Glutamatergic neuron (in vitro differentiated cells): ENCODE measurements at places on chromosomes 7 and 10.

- no peak for DNase-seq
Measured at GRCh38 chr10:34420795-34421194, 394.3 kb downstream of the PARD3 start.

DNA sequence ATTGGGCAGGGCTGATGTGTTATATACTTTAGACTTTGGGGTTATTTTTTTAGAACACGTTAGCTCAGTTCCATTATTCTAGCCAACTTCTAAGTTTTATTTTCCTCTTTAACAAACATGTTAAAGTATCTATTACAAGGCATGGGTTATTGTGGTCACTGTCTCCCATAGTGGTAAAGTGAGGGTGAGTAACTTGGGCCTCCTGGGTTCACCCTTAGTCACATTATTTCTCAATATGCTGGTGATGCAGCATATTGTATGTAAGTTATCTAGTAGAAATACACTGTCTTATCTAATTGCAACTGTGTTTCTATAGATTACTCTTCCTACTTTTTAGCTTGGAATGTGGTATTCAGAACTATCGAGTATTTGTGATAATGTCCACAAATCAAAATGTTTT lies 65.9 kb downstream of the BBS9 start:
- no peak for DNase-seq

DNA sequence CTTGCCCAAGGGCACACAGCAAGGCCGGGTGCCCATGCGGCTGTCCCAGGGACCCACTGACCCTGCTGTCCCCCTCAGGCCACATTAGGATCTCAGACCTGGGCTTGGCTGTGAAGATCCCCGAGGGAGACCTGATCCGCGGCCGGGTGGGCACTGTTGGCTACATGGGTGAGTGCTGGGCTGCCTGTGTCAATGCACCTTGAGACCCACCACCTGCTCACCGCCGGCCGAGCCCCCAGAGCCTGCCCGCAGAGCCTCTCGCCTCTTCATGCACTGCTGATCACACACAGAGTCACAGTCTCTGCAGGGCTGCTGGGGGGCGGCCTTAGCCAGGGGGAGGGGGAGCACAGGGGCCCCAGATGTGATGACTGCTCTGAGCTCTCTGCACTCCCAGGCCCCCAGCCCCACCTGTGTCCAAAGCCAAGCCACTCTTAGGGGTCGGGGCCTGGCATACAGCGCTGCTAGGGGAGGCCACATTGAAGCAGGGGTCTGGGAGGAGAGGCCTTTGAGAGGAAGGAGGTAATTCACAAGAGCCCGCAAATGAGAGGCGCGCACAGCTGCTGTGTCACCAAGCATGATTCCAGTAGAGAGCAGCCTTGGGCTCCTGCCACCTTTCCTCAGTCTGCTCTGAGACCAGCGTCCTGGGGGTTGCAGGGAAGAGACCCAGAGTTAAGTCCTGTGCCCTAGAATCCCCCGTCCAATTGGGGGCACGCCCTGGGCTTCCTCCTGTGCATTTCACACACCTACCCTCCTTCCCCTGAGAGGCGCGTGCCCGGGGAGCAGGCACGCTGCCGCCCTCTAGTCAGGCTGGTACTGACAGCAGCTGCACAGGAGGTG lies 100.4 kb downstream of the RGS10 start:
- no peak for DNase-seq

GRCh38 chr7:139494835-139495579 lies 11.5 kb upstream of the KLRG2 start:
- DNase-seq, result no peak

- DNase-seq, result no peak
Measured at GRCh38 chr10:70593513-70593890, 9.0 kb downstream of the PRF1 start.

GRCh38 chr10:79552143-79552542 lies 8.1 kb downstream of the SFTPA2 start:
- DNase-seq, result no peak

DNA sequence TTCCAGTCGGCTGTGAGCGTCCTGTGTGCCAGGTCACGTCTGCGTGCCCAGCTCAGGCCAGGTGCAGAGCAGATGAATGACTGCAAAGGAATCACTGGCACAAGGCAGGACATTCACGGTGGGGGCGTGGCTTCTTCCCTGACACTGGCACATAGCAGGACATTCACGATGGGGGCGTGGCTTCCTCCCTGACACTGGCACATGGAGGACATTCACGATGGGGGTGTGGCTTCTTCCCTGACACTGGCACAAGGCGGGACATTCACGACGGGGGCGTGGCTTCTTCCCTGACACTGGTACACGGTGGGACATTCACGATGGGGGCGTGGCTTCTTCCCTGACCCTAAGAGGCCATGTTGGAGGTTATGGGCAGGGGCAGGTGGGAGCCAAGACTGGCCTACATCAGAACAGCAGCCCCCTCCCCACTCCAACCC lies 64.3 kb downstream of the MYL10 start:
- DNase-seq, result no peak

- no peak for DNase-seq
Measured at GRCh38 chr10:123720536-123720935, 54.4 kb downstream of the GPR26 start.

GRCh38 chr10:119278126-119278709 lies 70.8 kb downstream of the GRK5 start:
- no peak for DNase-seq

DNA sequence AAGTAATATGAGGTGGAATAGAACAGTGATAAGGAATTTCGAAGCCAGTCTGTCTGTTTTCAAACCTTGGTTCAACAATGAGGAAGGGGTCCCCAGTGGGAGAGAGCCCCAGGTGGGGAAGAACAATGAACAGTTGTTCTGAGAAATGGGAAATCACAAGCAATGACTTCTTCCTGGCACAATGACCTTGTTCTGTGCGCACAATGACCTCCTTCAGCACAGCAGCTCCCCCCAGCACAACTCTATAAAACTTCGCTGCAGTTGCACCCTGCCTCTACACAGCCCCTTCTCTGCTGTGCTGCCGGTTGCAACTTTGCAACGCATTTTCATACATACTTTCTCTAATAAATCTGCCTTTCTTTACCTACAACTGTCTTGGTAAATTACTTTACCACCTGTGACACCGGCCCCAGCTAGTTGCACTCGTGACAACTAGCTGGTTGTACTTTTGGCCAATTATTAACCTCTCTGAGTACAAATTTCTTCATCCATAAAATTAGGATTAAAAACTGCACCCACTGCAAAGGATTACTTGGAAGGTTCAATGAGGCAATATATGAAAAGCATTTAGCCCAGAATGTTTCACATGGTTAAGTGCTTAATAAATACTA lies 40.5 kb downstream of the ASB4 start:
- DNase-seq, result no peak

DNA sequence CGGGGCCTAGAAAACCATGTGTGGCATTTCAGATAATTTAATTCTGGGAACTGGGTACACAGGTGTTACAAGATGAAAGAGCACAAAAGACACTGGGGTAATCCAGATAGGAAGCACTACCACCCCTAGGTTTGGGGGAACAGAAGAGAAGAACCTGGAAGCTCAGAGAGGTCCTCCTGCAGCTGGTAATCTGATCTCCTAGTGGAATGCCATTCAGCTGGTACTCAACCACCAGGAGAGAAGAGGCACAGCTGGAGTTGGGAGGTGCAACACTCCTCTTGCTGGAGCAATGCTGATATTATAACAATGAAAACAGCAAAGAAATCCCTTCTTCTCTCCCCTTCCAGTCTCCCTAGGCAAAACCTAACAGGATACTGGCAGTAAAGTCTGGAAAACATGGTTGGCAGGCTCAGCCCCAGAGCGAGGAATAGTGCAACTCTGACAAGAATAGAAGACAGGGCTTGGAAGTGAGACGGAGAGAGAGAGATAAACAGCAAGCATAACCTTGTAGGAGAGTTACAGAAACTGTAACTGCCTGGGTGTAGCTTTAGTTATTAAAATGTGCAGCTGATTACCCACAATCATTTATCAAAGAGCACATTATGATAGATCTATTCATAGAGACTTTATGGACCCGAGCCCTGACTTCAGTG lies 35.0 kb downstream of the NRF1 start:
- no peak for DNase-seq

- DNase-seq, result no peak
Measured at GRCh38 chr7:67690700-67691099, 694.1 kb downstream of the TYW1 start.

GRCh38 chr7:67542916-67543315 lies 546.3 kb downstream of the TYW1 start:
- DNase-seq, result no peak

DNA sequence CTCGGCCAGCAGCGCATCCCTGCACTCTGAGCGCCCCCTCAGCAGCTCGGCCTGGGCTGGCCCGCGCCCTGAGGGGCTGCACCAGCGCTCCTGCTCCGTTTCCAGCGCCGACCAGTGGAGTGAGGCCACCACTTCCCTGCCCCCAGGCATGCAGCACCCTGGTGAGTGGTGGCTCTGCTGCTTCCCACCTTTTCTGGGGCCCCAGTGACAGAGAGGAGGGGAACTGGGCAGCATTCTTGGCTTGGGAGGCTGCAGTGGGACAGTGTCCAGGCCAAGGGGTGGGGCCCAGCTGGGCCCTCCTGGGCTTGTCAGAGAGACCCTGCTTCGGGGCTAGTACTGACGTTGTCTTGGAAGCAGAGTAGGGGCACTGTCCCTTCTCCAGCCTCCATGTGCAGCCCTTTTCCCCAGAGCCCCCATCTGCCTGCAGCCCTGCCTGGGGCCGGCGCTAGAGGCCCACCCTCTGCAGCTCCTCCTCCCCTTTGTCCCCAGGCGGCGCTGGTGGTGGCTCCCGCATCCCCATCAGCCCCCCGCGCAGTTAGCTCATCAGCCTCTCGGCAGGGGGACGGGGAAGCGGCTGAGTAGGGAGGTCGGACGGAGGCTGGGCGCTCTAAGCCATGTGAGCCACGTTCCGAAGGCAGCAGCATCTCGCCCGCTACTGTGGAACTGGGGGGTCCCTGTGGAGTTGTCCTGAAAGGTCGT lies 29.2 kb downstream of the GBX1 start:
- DNase-seq, result peak; percentile 55

DNA sequence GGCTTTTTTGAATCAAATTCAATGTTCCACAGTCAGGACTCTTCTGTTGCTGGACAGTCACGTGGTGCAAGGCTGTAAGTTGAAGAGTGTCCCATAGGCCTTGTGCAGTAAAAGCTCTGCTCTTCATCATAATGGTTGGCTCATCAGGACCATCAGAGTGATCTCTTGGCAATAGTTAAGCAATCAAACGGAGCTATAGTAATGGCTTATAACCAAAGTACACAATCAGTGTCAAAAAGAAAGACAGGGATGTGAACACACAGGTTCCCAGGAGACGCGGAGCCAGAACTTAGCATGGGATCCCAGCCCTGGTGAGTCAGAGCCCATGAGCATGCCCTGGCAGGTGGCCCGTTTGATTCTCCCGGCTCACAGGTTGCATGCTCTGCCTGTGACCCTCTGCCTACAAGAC lies 10.8 kb upstream of the GPNMB start:
- DNase-seq, result no peak

- DNase-seq, result no peak
Measured at GRCh38 chr10:4453276-4453675, 372.7 kb upstream of the AKR1E2 start.

DNA sequence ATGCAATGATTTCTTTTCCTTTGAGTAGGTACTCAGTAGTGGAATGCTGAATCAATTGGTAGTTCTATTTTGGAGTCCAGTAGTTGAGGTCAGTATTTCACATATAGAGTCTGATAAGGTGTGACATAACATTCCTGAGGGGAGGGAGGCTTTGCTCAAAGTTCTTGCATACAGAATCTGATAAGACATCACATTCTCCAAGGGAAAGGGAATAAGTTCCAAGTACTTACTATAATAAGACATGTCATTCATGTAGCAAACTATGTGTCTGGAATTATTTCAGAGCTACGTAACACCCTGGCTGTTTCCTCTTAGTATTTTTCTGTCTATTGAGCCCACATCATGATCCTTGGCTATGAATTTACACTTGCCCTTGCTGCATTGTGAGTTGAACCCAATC lies 74.3 kb upstream of the POM121L12 start:
- DNase-seq, result no peak

GRCh38 chr7:22138886-22139285 lies 193.2 kb upstream of the CDCA7L start:
- no peak for DNase-seq

DNA sequence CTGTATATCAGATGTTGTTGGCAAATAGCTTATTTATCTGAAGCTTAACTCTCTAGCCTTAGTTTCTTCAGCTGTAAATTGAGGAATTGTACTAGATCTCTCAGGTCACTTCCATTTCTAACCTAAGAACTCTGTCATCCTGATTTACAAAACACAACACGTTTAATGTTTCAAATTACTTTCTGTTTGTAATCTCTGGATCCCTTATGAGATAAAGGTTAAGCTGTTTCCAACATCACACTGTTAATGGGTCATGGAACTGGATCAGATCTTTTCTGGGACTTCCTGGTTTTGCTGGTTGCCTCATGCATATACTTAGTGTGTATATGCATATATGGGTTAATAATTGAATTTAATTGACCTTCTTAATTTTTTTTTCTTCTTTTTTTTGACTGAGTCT lies 9.9 kb downstream of the SAMD8 start:
- DNase-seq, result no peak

GRCh38 chr10:91864744-91865143 lies 44.5 kb downstream of the FGFBP3 start:
- DNase-seq, result no peak

DNA sequence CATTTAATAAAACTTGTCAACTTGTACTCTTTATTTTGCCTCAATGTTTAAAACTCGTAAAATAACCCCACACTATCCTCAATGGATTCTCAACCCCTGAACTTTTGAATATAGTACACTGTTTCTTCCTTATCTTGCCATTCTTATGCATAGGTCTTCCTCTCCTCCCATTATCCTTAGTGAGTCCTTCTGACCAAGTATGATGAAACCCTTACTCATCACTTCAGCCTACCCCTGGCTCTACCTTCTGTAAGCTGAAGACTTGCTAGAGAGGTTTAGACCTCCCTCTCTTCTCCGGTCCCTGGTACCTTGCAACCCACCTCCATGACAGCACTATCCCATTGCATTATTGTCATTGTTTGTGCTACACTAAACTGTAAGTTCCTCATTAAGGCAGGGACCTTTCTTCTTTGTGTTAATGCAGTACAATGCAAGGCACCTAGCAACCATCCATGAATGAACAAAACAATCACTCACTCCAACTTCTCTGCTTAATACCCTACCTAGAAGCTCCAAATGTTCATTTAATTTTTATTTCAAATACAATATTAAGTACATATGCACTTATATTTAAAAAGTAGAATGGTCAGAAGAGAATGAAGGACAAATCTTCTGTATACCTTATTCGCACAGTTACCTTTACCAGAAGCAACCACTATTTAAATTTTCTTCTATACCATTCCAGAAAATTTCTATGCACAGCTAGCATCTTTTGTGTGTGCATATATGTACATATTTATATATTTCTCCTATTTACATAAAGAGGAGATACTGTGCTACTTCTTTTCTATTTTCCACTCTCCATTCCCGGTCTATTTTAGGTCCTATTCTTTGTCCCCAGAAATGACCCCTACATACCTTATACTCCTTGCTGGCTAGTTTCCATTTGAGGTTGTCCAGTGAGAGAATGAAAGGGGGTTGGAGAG lies 77.5 kb downstream of the SLC16A9 start:
- no peak for DNase-seq
